ENCODE measurements at places on chromosomes 4 and X.

GRCh38 chr4:40395166-40395900 lies 60.2 kb downstream of the CHRNA9 start:
- no peak for DNase-seq

DNA sequence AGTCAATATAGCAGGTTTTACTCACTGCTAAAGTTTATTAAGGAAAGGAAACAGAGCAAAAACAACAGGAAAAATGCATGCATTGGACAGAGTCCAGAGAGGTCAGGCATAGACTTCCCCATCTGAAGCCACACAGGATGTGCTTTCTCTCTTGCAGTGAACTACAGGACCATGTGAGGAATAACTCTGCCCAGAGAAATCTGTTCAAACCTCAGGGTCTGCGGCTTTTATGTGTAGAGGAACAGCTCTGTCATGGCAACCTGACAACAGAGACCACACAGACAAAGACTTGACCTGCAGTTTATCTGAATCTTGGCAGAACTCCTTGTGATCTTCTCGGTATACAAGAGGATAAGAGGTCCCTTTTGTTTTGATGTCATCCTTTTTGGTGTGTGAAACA lies 46.3 kb upstream of the LONRF3 start:
- DNase-seq: peak; percentile 65

- DNase-seq: no peak
Observed at GRCh38 chr4:76641351-76641750, 206.3 kb downstream of the SHROOM3 start.

DNA sequence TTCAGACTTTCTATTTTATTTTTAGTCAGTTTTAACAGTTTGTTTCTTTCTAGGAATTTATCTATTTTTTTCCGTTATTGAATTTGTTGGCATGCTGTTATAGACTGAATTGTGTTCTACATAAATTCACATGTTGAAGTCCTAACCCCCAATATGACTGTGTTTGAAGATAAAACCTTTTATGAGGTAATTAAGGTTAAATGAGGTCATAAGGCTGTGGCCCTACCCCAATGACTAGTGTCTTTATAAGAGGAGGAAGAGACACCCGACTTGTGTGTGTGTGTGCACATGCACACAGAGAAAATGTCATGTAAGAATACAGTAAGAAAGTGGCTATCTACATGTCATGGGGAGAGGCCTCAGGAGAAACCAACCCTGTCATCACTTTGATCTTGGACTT lies 146.3 kb downstream of the BRWD3 start:
- no peak for DNase-seq

DNA sequence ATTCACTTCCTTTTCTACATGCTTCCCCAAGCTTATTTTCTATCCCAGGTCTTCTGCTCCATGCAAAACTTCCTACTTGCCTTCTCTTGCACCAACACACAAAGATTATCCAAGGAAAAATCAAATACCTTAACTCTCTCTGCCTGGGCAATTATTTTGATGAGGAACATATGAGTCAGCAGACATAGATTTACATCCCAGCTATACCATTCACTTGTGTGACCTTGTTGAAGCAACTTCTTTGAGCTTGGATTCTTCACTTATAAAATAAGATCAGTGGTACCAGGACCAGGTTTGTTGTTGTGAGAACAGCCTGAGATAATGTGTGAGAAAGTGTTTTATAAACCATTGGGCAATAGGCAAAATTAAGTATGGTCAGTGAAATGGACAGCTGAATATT lies 39.1 kb upstream of the TMEM192 start:
- no peak for DNase-seq

DNA sequence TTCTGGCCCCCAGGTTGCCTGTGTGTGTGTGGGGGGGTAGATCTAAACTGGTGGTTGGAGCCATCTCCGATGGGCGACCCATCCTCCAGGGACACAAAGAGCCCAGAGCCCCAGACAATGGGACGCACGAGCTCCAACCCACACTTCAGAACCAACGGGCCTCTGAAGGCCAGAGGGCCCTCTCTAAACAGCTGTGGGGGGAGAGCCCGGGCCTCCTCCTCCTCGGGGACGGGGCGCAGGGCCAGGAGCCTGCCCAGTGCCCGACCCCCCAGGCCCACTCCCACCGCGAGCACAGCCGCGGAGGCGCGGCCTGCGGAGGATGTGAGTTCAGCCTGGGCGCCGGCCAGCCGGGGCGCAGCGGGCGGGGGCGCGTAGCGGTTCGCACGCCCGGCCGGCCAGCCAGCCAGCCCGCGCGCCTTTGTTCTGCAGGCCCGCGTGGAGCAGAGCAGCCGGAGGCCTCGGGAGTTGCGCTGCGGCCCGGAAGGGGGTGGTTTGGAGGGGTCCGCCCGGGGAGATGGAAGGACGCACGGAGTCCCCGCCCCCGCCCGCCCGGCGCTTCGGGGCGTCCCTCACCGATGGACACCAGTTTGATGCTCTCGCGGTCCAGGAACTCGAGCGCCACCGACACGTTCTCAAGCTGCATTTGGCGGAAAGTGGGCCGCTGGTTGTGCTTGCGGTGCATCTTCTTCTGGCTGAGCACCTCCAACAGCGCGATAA lies 4.0 kb downstream of the FLNA start:
- peak; percentile 42 for DNase-seq
